ENCODE measurements at places on chromosomes 4 and X.
A peak's percentile ranks its signal among the peaks of the same experiment; 100 is the strongest.

GRCh38 chr4:94843216-94843615 lies 85.5 kb downstream of the BMPR1B start:
- DNase-seq: no peak

DNA sequence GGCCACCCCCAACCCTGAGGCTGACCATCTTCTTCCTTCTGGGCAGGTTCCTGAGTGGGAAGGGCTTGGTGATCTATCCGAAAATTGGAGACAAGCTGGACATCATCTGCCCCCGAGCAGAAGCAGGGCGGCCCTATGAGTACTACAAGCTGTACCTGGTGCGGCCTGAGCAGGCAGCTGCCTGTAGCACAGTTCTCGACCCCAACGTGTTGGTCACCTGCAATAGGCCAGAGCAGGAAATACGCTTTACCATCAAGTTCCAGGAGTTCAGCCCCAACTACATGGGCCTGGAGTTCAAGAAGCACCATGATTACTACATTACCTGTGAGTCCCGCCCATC lies 9.7 kb downstream of the EFNB1 start:
- no peak for DNase-seq

DNA sequence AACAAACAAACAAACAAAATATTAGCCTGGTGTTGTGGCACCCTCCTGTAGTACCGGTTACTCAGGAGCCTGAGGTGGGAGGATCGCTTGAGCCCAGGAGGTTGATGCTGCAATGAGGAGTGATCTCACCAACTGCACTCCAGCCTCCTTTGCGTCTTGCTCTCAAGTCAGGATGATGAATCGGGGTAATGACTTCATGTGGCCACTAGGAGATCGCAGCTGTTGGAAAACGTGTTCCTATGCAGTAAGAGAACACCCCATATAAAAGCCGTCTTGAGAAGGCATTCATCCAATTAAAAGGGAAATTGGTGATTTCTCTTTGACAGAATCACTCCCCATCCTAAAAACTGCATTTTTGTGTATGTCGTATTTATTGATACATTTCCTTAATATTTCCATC lies 6.9 kb downstream of the CCNB3 start:
- no peak for DNase-seq

GRCh38 chrX:39820938-39821708 lies 276.6 kb downstream of the BCOR start:
- DNase-seq: peak; percentile 51

DNA sequence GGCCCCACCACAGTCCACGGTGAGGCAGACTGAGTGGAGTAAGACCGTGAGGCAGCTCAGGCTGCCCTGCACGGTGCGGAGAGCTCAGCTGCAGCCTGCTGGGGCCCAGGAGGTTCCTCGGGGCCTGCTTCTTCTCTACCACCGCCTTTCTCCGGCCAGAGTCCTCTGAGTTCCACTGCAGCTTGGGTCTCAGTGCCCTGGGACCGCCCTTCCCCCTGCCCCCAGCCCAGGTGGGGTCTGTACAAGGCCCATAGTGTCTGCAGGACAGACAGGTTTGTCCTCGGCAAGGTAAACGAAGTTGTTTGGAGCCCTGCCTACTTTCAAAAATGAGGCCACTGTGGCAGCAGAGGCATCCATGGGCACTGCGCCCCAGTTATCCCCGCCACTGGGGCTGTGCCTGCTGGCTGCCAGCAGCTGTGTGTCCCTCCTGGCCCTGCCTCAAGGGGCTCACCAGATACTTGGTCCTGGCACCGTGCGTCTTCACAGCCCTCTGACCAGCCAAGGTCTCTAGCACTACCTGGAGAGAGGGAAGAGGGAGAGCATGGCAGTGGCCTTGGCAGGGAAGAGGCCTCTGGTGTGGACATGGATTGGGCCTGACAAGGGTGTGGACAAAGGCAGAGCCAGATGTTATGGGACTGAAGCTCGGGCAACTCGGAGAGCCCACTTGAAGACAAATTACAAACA lies 4.0 kb downstream of the IRAK1 start:
- DNase-seq: no peak

GRCh38 chrX:124679199-124679598 lies 332.8 kb downstream of the SH2D1A start:
- no peak for DNase-seq

GRCh38 chr4:16238327-16238726 lies 12.1 kb upstream of the TAPT1 start:
- no peak for DNase-seq

- no peak for DNase-seq
These were observed 958.3 kb upstream of the ADGRL3 start for GRCh38 chr4:60241866-60242265.

DNA sequence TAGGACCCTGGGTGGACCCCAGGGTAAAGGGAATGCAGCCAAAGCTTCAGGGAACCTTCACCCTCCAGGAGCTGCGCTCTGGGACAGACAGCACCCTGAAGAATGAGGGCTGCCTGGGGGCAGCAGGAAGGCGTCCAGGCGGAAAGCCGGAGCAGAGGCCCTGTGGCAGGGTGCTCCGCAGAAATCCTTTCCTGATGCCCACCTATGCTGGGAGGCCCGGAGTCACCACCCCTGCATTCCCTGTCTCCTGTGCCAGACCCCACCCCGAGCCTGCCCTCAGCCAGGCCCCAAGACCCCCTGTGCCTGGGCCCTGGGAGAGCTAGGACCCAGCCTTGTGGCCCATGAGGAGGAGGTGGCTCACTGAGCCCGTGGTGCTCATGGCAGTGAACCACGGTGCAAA lies 1.3 kb upstream of the DGKQ start:
- DNase-seq: no peak

DNA sequence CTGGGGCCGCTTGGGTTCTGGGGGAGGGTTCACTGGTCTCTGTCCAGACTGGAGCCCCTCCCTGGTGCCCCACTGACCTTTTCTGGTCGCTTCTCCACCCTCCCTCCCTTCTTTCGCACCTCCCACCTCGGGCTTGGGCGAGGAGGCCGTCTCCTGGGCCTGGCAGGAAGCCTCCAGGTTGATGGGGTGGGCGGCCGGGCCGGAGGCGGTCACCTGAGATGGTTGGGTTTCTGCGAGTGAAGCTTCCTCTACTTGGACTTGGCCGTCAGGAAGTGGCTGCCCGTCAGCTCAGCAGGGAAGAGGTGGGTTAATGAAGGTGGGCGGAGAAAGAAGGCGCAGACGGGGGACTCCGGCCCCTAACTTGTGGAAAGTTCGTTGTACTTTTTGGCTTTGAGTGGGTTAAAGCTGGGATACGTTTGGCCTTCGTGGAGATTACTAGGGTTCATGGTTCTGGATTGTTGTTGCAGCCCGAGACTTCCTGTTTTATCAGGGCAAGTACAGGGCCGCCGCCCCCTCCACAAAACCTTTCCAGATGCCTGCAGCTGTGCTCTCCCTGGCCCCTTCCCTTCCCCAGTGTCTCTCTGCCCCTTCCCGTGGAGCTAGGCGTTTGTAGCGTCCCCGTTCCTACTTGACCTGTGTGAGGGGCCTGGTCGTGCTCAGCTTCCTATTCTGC lies 1.2 kb downstream of the AKAP17A start:
- DNase-seq: no peak

DNA sequence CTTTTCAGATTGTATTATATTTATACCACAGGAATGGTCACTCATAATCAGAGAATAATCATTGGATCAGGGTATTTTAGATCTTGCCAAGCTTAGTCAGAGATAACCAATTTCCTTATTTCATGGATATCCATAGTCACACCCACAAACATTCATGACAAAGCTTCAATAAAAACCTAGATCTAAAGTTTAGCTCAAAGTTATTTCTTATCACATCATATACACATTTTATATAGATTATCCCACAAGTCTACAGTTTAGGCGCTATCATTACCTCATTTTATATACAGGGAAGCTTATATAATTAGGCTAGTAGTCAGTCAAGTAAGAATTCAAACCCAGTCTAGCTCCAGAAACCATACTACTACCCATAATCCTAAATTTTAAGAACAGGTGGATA lies 82.3 kb downstream of the SLC10A7 start:
- no peak for DNase-seq

DNA sequence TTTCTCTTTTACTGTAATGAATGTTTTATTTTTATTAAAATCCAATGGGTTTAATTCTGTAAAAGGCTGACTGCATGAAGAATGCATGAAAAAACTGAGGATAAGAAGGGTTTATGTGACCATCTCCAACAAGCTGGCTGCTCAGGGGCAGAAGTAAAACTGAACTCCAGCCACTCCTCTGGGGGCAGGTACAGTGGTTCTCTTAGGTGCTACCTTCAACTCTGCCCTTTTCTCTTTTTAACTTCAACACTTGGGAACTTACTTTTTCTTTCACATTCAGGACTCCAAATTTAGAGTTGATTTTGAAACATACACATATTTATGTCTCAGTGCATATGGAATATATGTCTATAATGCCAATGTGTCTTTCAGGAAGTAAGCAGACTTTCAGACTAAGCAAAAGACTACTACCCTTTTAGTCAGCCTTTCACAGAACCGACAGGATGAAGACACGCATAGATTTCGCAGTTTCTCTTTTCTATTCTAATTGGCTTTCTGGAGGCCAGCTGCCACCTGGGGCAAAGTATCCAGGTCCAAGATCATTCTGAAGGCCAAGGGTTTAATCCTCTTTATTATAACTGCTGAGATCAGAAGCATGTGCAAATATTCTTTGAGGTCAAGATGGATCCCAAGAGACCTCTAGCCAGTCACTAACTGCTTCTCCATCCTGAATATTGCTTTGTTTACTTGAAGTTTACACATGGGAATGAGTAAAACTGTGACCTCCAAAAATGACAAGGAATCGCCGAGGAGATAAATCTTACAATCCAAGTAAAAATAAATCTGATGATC lies 30.7 kb downstream of the HS3ST1 start:
- DNase-seq: no peak

DNA sequence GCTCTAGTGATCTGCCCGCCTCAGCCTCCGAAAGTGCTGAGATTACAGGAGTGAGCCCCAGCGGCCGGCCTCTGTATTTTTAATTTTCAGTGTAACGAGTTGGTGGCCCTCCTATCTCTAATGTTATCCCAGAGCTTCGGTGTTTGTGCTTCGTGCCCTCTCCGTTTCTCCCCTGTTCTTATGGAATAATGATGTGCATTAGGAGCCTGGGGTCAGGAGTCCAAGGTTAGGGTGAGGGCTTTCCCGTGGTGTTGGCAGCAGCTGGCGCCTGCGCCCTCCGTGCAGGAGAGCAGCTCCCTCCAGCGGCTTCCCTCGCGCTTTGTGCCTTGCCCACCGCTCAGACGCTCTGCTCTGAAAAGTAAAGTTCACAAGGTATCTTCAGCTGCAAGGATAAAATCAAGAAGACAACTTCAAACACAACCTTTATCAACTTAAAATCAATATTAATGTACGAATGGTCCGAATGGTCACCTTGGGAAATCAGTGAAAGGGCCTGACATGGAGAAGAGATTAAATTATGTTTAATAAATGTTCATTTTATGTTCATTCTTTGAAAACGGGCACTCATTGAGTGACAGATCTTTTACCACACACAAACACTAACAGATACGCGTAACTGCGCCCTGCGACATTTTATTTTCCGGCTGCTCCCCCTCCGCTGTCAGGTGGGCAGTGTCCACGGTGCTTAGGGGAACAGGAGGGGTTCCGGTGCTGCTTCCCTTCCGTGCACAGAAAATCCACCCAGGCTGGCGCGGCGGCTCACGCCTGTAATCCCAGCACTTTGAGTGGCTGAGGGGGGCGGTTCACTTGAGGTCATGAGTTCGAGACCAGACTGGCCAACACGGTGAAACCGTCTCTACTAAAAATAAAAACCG lies 62.4 kb downstream of the TRAPPC11 start:
- no peak for DNase-seq

DNA sequence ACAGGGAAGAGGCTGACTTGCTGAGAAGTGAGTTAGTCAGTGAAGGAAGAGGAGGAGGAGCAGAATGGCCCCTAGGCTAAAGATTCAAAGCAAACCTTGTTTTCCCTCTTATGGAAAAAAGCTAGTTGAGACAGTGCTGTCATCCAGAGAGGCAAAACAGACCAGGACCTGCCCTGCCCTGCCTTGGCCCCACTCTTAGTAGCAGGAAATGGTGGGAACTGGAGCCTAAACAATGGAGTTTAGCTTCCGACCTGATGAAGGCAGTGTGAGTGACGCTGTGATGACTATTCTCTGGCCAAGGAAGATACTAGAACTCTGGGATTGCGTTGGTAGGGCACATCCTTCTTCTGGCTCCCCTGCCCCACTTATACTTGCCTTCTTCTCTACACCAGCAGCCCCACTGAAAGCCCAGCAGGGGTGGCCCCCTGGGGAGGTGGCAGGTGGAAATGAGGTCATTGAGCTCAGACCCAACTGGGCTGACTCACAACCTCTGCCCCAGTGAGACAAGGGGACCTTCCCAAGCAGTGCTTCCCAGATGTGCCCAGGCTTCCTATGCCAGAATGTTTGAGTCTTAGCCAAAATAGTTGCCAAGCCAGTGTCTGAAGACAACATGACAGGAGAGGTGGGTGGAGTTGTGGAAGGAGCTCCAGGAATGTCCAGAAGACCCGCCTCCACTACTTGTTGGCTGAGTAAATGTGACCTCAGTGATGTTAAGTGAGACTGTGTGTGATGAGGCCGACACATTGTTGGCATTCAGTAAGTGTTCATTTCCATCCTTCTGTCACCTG lies 38.8 kb downstream of the MSN start:
- no peak for DNase-seq

- no peak for DNase-seq
These were observed 10.8 kb downstream of the PDLIM5 start for GRCh38 chr4:94462572-94462971.

- DNase-seq: no peak
These were observed 54.2 kb downstream of the MOSPD2 start for GRCh38 chrX:14927401-14927800.
